ENCODE measurements at places on chromosomes 11 and 22. TPM values are rescaled to one million over a fixed set of nuclear protein-coding genes. Genes with fewer than 3 reads are reported as not detected.

DNA sequence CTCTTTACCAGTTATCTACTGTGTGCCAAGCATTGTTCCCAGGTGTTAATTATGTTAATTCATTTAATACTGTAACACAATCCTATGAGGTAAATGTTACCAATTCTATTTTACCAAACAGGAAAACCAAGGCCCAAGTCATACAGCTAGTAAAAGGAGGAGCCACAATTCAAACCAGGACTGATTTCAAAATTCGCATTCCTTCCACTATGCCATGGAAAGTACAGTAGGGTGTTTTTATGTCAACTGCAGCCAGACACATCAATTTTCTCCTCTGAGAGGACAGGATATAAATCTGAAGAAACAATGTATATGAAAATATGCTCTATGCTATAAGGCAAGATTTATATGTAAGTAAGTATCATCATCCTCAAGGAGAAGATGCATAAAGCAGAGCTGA lies 104.3 kb downstream of the RPL27A start:
- H3K36me3 ChIP-seq = no peaks in the 10 kb centered on the region
- no peaks in the 10 kb centered on the region for H3K27me3 ChIP-seq
- no peak overlapping the region for H3K4me3 ChIP-seq
- no peak overlapping the region for H3K27ac ChIP-seq

DNA sequence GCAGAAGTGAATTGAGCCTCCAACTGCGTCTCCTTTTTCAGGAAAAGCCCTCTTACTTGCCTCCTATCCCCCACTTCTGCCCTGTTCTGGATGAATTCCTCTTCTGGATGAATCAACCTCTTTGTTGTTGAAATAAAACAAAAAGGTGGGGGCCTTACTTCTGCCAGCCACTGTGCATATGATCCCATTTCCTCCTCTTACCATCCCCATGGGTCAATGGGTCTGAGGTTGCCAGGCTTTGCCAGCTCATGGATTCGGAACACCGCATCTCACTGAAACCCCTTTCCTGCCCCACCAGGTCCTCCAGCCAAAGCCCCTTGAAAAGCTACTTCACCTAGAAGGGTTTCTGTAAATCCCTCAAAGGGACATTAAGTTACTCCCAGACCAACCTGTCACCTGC lies 3.7 kb upstream of the CHST1 start:
- no peak overlapping the region for H3K27ac ChIP-seq
- H3K27me3 ChIP-seq = no peaks in the 10 kb centered on the region
- no peak overlapping the region for H3K4me3 ChIP-seq
- H3K36me3 ChIP-seq = no peaks in the 10 kb centered on the region
- H3K4me1 ChIP-seq = no peaks in the 10 kb centered on the region
- DNase-seq = no peak

DNA sequence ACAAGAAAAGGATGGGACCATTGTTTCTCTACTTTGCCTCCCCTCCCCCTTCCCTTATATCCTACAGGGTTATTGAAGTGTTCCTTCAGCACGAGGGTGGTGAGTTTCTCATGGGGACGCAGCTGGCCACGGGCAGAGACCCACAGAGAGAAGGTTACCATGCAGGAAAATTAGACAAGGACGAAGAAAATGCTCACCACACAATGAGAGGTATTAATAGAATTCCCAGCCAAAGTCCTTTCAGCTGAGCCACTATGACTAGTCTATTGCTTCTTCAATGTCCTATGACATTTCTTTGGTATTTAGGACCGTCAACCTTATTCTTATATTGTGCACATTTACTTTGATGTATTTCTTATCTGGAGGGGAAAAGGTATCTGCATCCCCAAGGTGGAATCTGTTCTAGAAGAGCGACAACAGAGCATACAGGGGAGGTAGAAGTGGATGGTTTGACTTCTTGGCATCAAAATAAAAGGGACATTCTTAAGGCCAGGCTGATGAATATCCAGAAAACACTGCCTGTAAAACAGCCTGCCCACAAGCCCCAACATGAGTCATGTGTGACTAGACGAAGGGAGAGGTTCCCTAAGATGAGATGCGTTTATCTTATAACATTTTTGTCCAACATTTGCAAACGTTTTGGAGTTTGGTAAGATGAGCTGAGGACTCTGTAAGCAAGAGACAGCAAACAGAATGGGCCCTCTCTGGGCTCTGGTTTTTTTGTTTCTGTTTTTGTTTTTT lies 209.8 kb upstream of the NARS2 start:
- DNase-seq = no peak
- no peak overlapping the region for H3K4me3 ChIP-seq
- no peaks in the 10 kb centered on the region for H3K27me3 ChIP-seq
- no peaks in the 10 kb centered on the region for H3K36me3 ChIP-seq
- no peaks in the 10 kb centered on the region for H3K4me1 ChIP-seq

DNA sequence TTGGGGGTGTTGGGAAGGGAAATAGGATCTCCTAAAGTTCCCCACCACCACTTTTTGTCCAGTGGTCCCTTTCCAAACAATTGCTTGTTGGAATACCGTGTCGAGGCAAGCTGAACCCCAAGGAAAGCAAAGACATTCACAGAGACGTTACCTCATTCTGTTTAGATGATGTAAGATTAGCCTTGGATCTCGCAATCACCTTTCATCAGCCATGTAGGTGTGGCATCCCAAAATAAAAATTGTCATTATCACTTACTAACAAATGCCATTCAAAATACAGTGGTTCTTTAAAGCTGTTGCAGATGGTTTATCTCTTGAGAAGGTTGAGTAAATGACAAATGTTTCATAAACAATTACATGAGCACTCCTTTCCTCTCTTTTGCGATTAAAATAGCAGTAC lies 86.5 kb upstream of the SLC25A18 start:
- no peaks in the 10 kb centered on the region for H3K27me3 ChIP-seq
- H3K27ac ChIP-seq = no peak overlapping the region
- H3K4me1 ChIP-seq = no peaks in the 10 kb centered on the region

The CNGA4 gene
- total RNA-seq = not detected

DNA sequence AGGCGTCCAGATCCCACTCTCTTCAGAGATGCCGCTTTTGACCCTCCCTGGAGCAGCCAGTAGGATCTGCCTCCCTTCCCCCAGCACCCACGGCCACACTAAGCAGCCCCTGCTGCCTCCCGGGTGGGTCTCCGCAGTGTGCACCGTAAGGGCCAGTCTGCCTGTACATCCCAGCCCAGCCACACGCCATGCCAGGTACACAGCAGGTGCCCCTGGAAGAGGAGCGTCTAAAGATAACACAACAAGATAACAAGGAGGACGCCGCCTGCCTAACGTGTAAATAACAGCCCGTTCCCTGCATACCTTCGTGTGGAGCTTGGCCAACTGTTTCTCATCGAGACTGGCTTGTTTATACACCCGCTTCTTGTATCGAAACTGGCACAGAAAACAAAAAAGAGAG lies 139.4 kb downstream of the SHANK2 start:
- no peaks in the 10 kb centered on the region for H3K36me3 ChIP-seq
- H3K4me3 ChIP-seq = no peak overlapping the region
- DNase-seq = no peak
- no peaks in the 10 kb centered on the region for H3K27me3 ChIP-seq
- H3K4me1 ChIP-seq = no peaks in the 10 kb centered on the region
- H3K27ac ChIP-seq = peak overlapping the region; percentile 39

GRCh38 chr11:65585396-65586246 lies 9.8 kb downstream of the EHBP1L1 start:
- no peaks in the 10 kb centered on the region for H3K4me1 ChIP-seq
- DNase-seq = no peak
- H3K27ac ChIP-seq = no peak overlapping the region
- no peak overlapping the region for H3K4me3 ChIP-seq
- H3K36me3 ChIP-seq = no peaks in the 10 kb centered on the region
- no peaks in the 10 kb centered on the region for H3K27me3 ChIP-seq

The C22orf23 gene
- total RNA-seq = not detected

The NRXN2 gene
- 2.6 TPM for total RNA-seq

- H3K27me3 ChIP-seq = no peaks in the 10 kb centered on the region
- H3K36me3 ChIP-seq = no peaks in the 10 kb centered on the region
- DNase-seq = no peak
- no peak overlapping the region for H3K4me3 ChIP-seq
- peaks cover 10% of the 10 kb centered on the region for H3K4me1 ChIP-seq
Measured at GRCh38 chr22:42670921-42671709, 21.9 kb upstream of the CYB5R3 start.

The SOX10 gene
- not detected for total RNA-seq

The DLG2 gene
- total RNA-seq = 3.0 TPM

The NCAM1 gene
- total RNA-seq = 1.7 TPM

GRCh38 chr11:125935618-125936199 lies 10.1 kb upstream of the VSIG10L2 start:
- H3K36me3 ChIP-seq = no peaks in the 10 kb centered on the region
- H3K27me3 ChIP-seq = no peaks in the 10 kb centered on the region
- H3K4me3 ChIP-seq = no peak overlapping the region

The CALCB gene
- total RNA-seq = 0.16 TPM

- H3K27ac ChIP-seq = no peak overlapping the region
- no peak for DNase-seq
- H3K27me3 ChIP-seq = no peaks in the 10 kb centered on the region
- no peaks in the 10 kb centered on the region for H3K4me1 ChIP-seq
- no peaks in the 10 kb centered on the region for H3K36me3 ChIP-seq
Measured at GRCh38 chr11:27916541-27917100, 191.3 kb downstream of the KIF18A start.

- no peaks in the 10 kb centered on the region for H3K27me3 ChIP-seq
- no peak overlapping the region for H3K27ac ChIP-seq
- H3K4me3 ChIP-seq = no peak overlapping the region
- no peaks in the 10 kb centered on the region for H3K36me3 ChIP-seq
Measured at GRCh38 chr22:19571207-19571795, 47.1 kb upstream of the CLDN5 start.

DNA sequence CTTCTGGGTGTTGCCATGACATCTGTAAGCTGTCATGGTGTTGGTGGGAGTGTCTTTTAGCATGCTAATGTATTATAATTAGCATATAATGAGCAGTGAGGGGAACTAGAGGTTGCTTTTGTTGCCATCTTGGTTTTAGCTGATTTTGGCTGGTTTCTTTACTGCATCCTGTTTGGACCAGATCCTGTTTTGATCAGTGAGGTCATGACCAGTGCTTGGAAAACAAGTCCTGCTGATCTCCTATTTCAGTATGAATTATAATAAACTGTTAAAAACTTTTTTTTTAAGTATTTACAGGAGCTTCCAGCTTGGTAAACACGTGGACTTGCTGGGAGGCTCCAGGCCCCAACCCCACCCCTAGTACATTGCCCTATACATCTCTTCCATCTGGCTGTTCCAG lies 30.5 kb upstream of the P4HA3 start:
- no peaks in the 10 kb centered on the region for H3K36me3 ChIP-seq
- H3K27ac ChIP-seq = no peak overlapping the region
- H3K27me3 ChIP-seq = no peaks in the 10 kb centered on the region
- H3K4me3 ChIP-seq = no peak overlapping the region
- no peaks in the 10 kb centered on the region for H3K4me1 ChIP-seq

DNA sequence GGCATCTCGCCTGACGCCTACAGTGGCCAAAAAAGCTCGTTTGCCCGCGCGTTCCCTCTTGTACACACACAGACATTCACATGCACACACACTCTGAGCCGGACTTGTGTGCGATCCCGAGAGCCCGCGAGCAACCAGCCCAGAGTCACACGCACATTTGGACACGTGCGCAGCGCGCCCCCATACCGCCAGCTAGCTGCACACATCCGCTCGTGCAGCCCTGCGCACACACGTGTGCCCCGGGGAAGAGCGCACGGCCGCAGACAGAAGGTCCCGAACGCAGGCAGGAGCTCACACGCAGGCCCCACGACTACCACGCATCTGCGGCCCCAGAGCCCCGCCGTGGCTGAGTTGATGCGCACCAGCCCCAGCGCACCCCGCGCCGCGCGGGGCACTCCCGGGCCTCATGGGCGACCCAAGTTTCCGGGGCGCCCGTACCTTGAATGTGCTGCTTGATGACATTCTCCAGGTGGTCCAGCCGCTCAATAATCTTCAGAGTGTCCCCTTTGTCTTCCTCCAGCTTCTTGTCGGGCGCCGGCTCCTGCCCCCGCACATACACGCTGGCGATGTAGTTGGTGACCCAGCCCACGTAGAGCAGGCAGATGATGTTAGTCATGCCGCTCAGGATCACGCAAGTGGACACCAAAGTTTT lies 758 bp downstream of the GALNT18 start:
- H3K4me1 ChIP-seq = peaks cover 22% of the 10 kb centered on the region
- H3K27ac ChIP-seq = peak overlapping the region; percentile 44
- H3K27me3 ChIP-seq = no peaks in the 10 kb centered on the region
- peak overlapping the region; percentile 62 for H3K4me3 ChIP-seq

The ARSA gene
- 47.3 TPM for total RNA-seq

Measured in right lobe of liver (tissue), 6 donors.